IPS DF 19.7 (cell line): ENCODE measurements at places on chromosomes 2 and 18.

- DNase-seq: no peak
Observed at GRCh38 chr2:183375821-183376220, 251.6 kb downstream of the NUP35 start.

- peak; percentile 75 for DNase-seq
Observed at GRCh38 chr2:173264603-173265366, 89.9 kb upstream of the CDCA7 start.

DNA sequence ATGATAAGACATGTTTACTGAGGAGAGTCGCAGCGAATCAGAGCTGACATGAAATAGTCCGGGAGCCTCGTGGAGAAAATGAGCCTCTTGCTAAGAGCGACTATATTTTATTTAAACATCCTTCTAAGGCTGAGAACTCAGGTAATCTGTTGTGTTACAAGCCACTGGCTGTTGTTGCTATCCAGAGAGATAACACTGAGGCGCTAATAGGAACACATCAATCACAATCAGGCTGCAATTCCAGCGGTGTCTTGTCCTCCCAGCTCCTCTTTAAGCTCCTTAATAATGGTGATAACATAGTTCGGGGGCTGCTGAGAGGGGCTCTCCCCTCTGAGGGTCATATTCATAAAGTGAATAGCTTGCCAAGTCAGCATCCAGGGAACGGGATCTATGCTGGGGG, 95.1 kb downstream of the INSIG2 start:
- no peak for DNase-seq

DNA sequence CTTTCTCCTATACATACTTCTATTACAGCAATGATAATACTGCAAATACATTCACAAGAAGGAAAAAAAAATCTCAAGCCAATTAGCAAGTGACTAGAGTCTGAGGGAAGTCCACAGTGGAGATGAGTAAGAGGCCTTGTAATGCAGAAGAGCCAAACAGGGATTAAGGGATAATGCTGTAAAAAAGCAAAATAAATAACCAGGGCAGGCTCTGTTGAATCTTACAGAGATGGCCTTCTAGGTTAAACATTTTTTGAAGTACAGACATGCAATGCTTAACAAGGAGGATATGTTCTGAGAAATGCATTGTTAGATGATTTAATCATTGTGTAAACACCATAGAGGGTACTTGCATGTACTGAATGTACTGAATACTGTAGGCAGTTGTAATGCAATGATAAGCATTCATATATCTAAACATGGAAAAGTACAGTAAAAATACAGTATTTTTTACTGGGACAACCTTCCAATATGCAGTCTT, 122.1 kb upstream of the RMDN2 start:
- no peak for DNase-seq
